Glutamatergic neuron (in vitro differentiated cells): ENCODE measurements at places on chromosomes 6 and 20. TPM values are rescaled to one million over a fixed set of nuclear protein-coding genes. Genes with fewer than 3 reads are reported as not detected.

- no peak for DNase-seq
Measured at GRCh38 chr6:133637874-133638273, 251.0 kb upstream of the TCF21 start.

The RAB5IF gene
- 48.9 TPM for total RNA-seq

DNA sequence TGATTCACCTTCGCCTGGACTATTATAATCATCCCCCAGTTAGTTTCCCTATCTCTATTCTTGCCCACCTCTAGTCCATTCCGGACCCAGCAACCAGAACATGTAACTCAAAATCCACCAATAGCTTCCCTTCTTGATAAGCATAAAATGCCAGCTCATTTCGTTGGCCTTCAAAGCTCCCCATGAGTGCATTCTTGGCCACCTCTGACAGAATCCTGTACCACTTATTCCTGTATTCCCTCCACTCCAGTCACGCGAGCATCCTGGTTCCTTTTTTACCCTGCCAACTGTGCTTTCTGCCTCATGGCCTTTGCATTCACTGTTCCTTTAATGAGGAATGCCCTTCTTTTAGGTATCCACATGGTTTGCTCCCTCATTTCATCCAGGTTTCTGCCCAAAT, 36.7 kb downstream of the CYP24A1 start:
- DNase-seq = no peak

The NFKBIL1 gene
- 29.8 TPM for total RNA-seq

The DPPA5 gene
- not detected for total RNA-seq

DNA sequence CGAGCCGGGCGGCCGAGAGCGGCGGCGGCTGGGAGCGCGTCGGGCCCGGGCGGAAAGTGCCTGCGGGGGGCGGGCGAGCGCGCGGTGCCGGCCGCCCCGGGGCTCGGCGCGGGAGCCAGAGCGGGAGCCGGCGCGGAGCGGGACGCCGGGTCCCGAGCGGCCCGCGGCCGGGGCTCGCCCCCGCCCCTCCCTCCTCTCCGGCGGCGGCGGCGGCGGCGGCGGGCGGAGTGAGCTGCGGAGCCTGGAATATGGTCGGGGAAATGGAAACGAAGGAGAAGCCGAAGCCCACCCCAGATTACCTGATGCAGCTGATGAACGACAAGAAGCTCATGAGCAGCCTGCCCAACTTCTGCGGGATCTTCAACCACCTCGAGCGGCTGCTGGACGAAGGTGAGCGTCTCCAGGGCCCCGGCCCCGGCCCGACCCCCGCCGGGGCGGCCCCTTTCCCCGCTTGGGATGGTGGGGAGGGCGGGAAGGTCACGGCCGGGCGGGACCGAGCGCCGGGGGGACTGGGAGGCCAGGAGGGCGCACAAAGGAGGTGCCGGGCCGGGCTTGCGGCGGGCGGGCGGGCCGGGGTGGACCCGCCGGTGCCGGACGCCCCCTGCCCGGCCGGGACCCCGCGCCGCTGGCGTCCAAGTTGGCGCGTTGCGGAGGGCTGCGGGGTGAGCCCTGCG, 565 bp downstream of the QKI start:
- no peak for DNase-seq

The LHFPL5 gene
- total RNA-seq = 1.7 TPM

DNA sequence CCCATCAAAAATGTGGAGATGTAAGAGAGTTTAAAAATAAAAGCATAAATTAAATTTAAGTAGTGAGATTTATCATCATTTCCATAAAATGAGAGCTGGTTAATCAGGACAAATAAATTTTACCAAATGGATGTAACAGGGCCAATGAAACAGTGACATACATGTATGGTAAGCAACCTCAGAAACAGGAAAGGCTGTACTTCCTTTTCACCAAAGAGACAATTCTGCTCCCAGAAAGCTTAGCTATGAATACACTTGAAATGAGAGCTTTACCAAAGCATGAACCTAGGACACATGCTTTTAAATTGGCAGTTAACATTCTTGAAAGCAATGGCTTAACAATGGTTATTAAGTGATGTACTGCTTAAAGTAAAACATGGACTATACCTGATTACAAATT, 12.1 kb upstream of the UBE2J1 start:
- DNase-seq = no peak

GRCh38 chr6:107348224-107348623, 111.1 kb downstream of the PDSS2 start:
- DNase-seq = no peak

DNA sequence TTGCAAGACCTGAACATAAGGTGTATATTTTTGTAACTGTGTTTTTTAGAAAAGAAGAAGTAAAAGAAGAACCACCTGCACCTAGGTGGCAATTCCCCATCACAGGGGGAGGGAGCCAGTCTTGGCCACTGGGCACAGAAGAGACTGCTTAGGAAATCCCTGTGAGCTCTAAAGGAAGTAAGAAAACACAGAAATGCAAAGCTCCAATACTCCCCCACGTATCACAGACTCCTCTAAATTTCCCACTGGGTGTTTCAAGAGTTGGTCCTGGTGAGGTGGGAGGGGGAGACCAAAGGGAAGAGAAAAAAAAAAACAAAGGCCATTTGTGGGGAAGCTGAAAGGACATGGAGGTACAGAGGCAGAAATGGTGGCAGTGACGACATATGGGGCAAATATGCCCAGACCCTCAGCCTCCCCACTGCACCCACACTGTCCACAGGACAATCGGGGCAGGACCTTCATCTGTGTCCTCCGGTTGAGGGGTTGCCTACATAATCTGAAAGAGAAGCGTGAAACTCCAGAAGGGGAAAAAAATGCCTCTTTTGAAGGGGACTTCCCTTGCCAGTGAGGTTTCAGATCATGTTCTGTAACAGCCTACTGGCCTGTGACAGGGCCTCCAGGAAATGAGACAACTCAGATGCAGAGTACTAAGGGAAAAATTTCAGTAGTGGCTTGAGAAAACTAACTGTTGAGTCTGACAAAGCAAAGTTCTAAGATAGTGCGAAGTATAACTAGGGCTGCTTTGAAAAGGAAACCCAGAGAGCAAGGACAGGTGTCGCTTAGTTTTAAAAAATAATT, 226.2 kb upstream of the MARCKS start:
- DNase-seq = no peak

DNA sequence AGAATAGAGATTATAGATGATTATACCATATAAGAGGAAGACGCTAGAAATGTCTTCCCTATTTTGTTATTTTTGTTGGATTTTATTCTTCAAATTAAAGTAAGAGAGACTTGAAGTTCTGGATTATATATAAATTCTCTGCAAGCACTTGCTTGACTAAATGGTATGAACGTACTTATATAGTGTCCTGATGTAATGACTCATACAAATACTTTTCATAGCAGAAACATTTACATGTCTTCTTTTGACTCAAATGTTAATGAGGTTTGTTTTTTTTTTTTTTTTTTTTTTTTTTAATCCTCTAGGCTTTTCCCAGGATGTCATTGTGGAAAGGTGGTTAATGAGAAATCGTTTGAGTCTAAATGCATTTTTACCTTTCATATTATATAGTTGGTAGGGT, 55.0 kb downstream of the PDE7B start:
- DNase-seq = no peak

GRCh38 chr6:153059311-153059710, 56.8 kb upstream of the MTRF1L start:
- DNase-seq = no peak

DNA sequence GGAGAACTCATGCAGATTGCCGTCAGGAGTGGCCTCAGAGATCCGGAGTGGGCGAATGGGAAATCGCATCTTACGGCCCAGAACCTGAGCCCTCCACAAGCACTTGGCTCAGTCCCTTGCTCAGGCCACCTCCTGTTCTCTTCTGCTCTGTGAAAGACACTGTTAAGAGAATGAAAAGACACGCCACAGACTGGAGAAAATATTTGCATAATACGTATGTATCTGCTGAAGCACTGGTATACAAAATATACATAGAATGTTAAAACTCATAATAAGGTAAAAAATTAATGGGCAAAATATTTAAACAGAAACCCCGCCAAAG, 838 bp upstream of the POM121L2 start:
- DNase-seq = no peak

GRCh38 chr20:19396460-19397081, 184.1 kb downstream of the SLC24A3 start:
- DNase-seq = no peak
